ENCODE measurements at places on chromosomes 13 and 19. TPM values are rescaled to one million over a fixed set of nuclear protein-coding genes. Genes with fewer than 3 reads are reported as not detected.

DNA sequence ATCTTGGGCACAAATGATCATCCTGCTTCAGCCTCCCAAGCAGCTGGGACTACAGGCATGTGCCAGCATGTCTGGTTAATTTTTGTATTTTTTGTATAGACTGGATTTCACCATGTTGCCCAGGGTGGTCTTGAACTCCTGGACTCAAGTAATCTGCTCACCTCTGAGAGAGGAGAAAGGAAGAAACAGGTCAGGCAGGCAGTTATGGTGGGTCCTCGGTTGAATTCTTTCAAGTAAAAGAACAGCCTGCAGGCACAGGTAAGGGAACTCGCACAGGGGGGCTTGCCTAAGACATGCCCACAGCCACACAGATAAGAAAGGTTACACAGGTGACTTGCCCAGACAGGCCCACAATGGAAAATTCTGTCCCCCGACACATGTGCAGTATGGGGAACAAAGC, 34.8 kb upstream of the CYSLTR2 start:
- no peak for DNase-seq

- DNase-seq, result no peak
Observed at GRCh38 chr19:49016067-49016839, 638 bp downstream of the LHB start.

DNA sequence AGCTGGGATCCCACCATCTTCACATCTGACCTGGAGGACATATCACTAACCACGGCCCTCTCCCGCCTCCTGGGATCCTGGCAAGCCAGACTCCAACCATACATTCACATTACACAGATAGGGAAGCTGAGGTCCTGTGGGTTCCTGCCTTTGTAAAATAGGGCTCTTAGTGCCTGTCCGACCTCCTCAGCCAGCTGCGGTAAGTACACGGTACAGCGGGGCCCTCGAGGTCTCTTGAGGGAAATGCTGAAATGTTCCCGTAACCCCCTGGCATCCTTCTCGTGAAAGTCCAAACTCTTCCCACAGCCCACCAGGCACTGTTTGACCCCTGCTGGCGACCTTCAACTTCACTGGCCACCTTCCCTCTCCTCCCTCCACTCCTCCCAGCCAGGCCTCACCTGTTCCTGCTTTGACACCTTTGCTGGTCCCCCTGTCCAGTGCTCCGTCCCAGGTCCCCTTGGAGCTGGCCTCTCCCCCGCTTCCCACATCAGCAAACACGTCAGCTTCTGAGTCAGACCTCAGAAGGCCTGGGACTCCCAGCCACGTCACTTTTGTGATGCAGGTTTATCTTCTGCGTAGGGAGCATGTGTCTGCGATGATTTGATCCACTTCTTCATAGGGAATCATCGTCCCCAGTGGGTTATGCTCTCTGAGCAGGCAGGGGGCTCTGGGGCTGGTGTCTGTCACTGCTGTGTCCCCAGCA, 8.8 kb upstream of the GNG7 start:
- no peak for DNase-seq

GRCh38 chr19:5265260-5265659, 75.4 kb downstream of the PTPRS start:
- DNase-seq, result no peak

GRCh38 chr13:89627996-89628395, 1719.5 kb upstream of the MIR17HG start:
- DNase-seq, result no peak

DNA sequence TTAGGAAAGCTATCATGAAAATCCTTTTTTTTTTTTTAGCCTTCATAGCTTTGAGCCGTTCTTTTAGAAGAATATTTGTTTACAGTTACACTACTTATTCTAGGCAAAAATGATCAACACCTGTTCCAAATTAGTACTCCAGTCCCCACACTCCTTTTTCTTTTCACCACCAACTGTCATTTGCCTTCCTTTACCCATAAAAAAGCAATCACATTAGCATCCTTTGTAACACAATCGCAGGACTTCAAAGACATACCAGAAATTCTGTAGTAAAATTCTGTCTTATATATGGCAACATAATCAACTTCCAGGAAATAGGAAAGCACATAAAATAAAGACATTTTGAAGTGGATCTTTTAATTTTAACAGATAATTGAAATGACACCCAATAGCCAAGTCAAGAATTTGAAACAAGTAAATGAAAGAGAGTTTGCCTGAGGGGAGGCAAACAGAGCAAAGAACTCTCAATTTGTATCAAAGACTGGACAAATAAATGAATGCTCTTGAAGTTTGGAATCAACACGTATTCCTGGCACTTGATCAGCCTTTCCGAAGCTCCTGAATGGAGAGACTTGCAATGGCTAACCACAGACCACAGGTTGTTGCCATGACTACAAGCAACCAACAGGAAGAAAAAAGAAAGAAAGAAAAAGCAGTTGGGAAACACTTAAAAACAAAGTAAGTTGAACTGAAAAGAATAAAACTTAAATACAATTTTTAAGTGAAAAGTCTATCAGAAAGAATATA, 206.8 kb downstream of the PCDH9 start:
- no peak for DNase-seq

DNA sequence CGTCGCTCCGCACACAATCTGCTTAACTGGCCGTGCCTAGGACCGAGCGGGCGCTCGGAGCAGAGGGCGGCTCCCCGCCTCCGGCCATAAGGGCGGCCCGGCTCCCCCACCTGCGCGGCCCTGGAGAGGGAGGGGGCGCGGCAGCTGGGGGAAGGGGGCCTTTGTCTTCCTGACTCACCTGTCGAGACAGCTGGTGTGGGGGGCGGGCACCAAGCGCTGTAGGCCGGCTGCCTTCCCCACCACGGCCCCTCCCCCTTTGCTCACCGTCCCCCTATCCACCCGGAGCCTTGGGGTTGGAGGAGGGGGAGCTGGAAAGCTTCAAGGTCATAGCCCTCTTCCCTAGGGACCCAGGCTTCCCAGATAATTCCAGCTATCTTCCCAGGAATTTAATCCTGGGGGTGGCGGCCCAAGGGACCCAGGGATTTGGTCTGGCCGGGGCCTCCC, 1.2 kb downstream of the VASP start:
- peak; percentile 63 for DNase-seq

GRCh38 chr13:35994131-35994966, 136.8 kb downstream of the DCLK1 start:
- DNase-seq, result no peak

DNA sequence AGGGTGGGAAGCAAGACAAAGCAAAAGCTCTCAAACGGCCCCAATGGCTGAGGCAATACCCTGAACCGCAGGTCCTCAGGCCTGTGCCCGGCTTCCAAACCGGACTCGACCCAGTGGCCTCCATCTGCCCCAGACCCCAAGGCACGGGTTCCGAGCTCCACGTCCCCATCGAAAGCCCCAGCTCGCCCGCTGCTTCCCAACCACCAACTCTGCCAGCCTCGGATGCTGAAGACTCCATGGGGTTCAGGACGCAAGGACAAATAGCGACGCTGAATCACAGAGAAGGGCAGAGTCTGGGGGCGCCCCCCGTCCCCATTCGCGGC, 559 bp downstream of the POLR2E start:
- no peak for DNase-seq

GRCh38 chr13:48879432-48879831, 96.3 kb upstream of the FNDC3A start:
- no peak for DNase-seq

DNA sequence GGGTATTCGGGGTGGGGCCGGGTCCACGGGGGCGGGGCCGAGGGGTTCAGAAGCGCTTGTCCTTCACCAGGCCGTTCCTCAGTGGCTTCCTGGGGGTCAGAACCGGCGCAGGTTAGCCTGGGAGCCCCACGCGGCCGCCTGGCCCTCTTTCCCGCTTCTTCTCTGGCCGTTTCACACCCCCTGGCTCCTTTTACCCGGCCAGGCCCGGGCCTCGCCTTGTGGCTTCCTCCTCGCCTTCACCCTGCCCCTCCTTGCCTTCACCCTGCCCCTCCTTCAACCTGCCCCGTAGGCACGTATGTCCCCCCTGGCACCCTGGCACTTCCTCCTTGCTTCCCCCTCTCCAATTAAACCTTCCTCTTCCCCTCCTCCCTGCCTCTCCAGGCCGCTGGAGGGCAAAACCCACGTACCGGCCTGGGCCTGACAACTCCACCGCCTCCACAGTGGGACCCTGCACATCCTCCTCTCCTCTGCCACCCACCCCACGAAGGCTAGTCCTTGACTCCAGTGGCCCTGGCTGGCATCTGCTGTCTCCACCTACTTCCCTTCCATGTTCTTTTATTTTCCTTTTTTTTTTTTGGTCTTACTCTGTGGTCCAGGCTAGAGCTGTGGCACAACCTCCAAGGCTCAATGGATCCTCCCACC, 25.3 kb downstream of the CERS1 start:
- no peak for DNase-seq

GRCh38 chr19:46722421-46723022, 5.6 kb upstream of the PRKD2 start:
- peak; percentile 55 for DNase-seq

DNA sequence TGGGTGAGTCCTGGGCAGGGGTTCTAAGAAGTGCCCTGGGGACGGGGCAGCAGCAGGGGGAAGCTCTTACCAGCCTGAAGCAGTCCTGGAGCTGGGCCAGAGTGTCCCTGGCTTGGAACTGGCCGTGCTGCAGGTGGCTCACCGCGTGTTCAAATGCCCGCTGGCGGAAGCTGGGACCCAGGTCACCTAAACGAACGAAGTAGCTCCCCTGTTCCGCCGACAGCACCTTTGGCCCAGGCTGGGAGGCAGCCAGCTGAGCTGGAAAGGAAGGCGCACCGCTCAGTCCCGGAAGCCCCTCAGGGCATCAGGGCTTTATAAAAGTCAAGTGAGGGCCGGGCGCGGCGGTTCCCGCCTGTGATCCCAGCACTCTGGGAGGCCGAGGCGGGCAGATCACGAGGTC, 9.6 kb downstream of the PLIN4 start:
- DNase-seq, result no peak

DNA sequence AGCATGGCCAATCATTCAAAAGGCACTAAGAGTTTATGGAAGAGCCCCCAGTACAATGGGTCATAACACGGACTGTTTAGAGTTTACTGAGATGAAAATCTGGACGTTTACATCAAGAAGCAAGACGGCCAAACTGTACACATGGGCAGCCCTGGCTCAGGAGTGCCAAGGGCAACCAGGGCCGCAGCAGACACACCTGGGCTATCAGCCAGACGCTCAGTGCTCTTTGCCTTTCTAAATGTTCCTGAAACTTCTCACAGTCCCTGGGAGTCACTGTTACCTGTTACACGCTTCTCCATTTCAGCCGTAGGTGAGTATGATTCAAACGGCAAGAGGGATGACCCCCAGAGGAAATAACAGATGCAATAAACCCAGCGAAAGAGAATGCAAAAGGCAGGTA, 64.5 kb downstream of the ABCC4 start:
- DNase-seq, result no peak

- DNase-seq, result no peak
Observed at GRCh38 chr13:66661336-66661735, 568.8 kb downstream of the PCDH9 start.

GRCh38 chr19:38975861-38976271, 324 bp upstream of the FBXO17 start:
- DNase-seq, result no peak

APOE gene
- total RNA-seq, result 1.6 TPM

FCER2 gene
- total RNA-seq, result 0.78 TPM

IGFL1 gene
- not detected for total RNA-seq
